ENCODE measurements at places on chromosomes 7 and 10.

GRCh38 chr10:30438021-30438850 lies 4.3 kb downstream of the MAP3K8 start:
- peak overlapping the region; percentile 96 for H3K27ac ChIP-seq
- no peaks in the 10 kb centered on the region for H3K27me3 ChIP-seq
- peaks cover 35% of the 10 kb centered on the region for H3K4me1 ChIP-seq
- H3K36me3 ChIP-seq: peaks cover 6% of the 10 kb centered on the region
- DNase-seq: no peak

GRCh38 chr7:17369691-17370426 lies 71.4 kb downstream of the AHR start:
- H3K4me3 ChIP-seq: no peak overlapping the region
- peaks cover 1% of the 10 kb centered on the region for H3K27me3 ChIP-seq
- peaks cover 41% of the 10 kb centered on the region for H3K4me1 ChIP-seq
- DNase-seq: no peak
- no peaks in the 10 kb centered on the region for H3K36me3 ChIP-seq

GRCh38 chr7:19405541-19405940 lies 260.3 kb upstream of the FERD3L start:
- no peak overlapping the region for H3K4me3 ChIP-seq
- no peak for DNase-seq
- H3K4me1 ChIP-seq: peaks cover 18% of the 10 kb centered on the region
- H3K36me3 ChIP-seq: no peaks in the 10 kb centered on the region
- H3K27ac ChIP-seq: no peak overlapping the region
- H3K27me3 ChIP-seq: no peaks in the 10 kb centered on the region

DNA sequence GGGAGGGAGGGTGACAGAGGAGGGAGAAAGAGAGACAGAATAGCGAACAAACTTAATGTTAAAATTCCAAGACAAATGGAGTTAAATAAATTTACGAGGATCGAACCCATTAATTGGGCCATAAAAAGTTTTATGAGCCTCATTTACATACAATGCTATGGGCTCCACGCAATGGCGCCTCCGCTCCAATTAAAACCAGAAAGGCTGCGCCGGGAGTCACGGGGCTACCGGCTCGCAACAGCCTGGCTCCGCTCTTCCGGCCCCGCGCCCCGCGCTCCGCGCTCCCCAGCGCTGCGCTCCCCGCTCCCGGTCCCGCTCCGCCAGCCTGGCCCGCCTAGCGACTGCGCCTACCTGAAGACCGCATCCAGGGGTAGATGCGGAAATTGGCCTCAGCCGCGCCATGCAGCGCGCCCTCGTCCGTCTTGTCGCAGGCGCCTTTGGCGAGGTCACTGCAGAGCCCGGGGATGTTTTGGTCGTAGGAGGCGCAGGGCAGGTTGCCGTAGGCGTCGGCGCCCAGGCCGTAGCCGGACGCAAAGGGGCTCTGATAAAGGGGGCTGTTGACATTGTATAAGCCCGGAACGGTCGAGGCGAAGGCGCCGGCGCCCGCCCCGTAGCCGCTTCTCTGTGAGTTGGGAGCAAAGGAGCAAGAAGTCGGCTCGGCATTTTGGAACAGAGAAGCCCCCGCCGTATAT lies 513 bp downstream of the HOXA7 start:
- H3K27me3 ChIP-seq: peaks cover 82% of the 10 kb centered on the region
- H3K36me3 ChIP-seq: peaks cover 13% of the 10 kb centered on the region
- H3K4me1 ChIP-seq: peaks cover 61% of the 10 kb centered on the region
- DNase-seq: no peak
- peak overlapping the region; percentile 96 for H3K27ac ChIP-seq
- peak overlapping the region; percentile 87 for H3K4me3 ChIP-seq

DNA sequence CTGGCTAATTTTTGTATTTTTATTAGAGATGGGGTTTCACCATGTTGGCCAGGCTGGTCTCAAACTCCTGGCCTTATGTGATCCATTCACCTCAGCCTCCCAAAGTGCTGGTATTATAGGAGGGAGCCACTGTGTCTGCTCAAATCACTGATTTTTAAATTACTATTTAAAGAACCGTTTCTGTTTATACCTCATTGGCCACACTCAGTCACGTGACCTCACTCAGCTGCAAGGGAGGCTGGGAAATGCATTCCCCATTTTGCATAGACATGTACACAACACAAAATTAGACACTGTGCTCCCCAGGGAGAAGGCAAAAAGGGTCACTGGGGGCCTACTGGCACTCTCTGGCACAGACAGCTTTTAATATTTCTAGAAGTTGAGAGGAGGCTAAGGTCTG lies 13.6 kb upstream of the CALU start:
- peaks cover 7% of the 10 kb centered on the region for H3K4me1 ChIP-seq
- no peak overlapping the region for H3K27ac ChIP-seq
- DNase-seq: no peak
- H3K4me3 ChIP-seq: no peak overlapping the region
- peaks cover 10% of the 10 kb centered on the region for H3K27me3 ChIP-seq
- no peaks in the 10 kb centered on the region for H3K36me3 ChIP-seq

- no peaks in the 10 kb centered on the region for H3K27me3 ChIP-seq
- peaks cover 24% of the 10 kb centered on the region for H3K4me1 ChIP-seq
- H3K4me3 ChIP-seq: no peak overlapping the region
- no peak overlapping the region for H3K27ac ChIP-seq
These were observed 18.7 kb downstream of the HSPA12A start for GRCh38 chr10:116723428-116724281.

DNA sequence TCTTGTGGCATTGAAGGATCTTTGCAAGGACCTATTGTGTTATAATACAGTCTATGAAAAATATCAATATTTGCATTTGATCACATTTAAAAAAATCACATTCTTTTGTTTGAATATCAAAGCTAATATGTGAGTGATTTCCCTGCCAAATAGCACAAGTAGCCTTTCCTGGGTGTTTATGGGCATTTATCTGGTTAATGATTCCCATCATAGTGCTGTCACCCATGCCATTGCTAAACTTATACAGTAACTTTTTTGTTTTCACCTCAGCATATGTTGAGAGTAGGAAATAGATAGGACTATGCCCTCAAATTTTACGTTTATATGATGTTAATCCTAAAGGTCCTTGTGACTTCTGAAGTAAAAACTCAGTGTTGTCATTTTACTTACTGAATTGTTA lies 136.9 kb downstream of the CFTR start:
- no peak overlapping the region for H3K4me3 ChIP-seq
- H3K4me1 ChIP-seq: no peaks in the 10 kb centered on the region
- H3K27ac ChIP-seq: no peak overlapping the region

GRCh38 chr10:64067009-64067606 lies 545.9 kb downstream of the REEP3 start:
- DNase-seq: no peak
- H3K27ac ChIP-seq: no peak overlapping the region
- H3K4me1 ChIP-seq: peaks cover 15% of the 10 kb centered on the region
- H3K27me3 ChIP-seq: peaks cover 5% of the 10 kb centered on the region
- H3K36me3 ChIP-seq: no peaks in the 10 kb centered on the region

DNA sequence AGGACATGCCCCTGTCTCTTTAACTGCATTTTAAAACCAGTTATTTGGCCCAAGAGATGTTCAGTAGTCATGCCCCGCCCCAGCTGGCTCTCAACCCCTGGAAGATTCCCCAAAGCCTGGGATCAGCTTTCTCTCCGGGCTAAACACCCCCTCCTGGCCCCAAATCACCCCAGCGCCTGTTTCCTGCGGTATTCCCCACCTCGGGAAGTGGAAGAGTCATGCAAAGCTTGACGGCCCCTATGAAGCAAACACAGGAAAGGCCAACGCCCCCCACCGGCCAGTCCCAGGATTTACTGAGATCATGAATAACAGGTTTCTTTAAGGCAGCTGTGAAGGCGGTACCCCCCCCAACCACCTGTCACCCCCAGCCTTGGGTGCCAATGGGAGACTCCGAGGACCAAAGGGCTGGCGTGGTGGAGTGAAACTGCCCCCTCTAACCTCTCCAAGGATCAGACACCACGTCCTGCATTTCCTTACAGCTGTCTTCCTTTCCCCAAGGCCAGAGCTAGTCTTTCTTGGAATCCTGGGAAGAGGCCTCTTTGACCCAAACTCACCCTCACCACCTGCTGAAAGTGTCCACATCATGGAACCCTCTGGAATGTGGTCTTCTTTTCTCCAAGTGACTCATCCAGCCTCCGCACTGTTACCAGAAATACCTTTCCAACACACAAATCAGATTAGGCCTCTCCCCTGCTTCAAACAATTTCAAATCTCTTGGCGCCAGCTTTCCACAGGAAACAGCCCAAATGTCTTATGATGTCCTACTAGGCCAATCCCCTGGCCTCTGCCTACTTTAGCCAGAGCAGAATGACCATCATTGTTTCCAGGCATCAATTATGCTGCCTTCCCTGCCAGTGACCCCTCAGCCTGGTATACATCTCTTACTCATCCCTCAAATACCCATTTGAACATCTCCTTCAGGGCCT lies 301.5 kb downstream of the ZEB1 start:
- no peaks in the 10 kb centered on the region for H3K36me3 ChIP-seq
- peaks cover 4% of the 10 kb centered on the region for H3K4me1 ChIP-seq
- H3K4me3 ChIP-seq: no peak overlapping the region
- DNase-seq: no peak
- H3K27ac ChIP-seq: no peak overlapping the region

GRCh38 chr7:49618028-49618427 lies 155.4 kb upstream of the VWC2 start:
- no peaks in the 10 kb centered on the region for H3K27me3 ChIP-seq
- no peak overlapping the region for H3K27ac ChIP-seq
- no peak overlapping the region for H3K4me3 ChIP-seq
- no peak for DNase-seq

- peaks cover 32% of the 10 kb centered on the region for H3K4me1 ChIP-seq
- H3K27me3 ChIP-seq: no peaks in the 10 kb centered on the region
- peak overlapping the region; percentile 35 for H3K27ac ChIP-seq
These were observed 62.0 kb upstream of the PODXL start for GRCh38 chr7:131618391-131618790.

DNA sequence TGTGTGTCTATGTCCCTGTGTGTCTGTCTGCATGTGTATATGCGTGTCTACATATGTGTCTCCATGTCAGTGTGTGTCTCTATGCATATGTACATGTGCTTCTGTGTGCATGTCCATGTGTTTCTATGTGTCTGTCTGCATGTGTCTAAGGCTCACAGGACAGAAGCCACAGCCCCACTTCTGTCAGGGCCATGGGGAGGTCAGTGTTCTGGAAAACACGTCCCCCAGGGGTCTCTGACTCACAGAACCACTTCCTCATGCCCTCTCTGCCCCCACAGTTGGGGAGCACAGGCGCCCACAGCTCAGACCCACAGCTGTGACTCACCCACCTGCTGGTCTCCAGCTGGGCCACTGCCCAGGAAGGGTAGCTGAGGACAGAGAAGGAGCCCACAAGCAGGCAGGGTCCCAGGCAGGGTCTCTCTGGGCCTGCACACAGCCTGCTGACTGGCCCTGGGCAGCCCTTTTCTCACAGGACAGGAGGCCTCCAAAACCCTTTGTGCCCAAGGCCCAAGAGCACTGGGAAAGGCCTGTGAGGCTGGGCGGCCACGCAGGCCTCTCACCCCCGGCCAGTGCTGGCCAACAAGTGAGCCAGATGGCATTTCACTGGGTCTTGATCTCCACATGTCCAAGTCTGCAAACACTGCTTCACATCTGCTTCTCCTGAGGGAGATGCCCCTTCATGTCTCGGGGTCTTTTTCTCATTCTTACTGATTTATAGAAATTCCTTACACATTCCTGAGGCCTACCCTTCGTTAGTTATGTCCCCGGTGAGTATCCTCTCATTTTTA lies 102.9 kb upstream of the FAM20C start:
- DNase-seq: no peak
- peaks cover 2% of the 10 kb centered on the region for H3K27me3 ChIP-seq
- no peak overlapping the region for H3K4me3 ChIP-seq
- peaks cover 42% of the 10 kb centered on the region for H3K4me1 ChIP-seq
- peak overlapping the region; percentile 91 for H3K27ac ChIP-seq

GRCh38 chr10:3366043-3366442 lies 193.5 kb upstream of the PITRM1 start:
- peaks cover 8% of the 10 kb centered on the region for H3K36me3 ChIP-seq
- H3K4me3 ChIP-seq: no peak overlapping the region
- no peaks in the 10 kb centered on the region for H3K4me1 ChIP-seq
- no peaks in the 10 kb centered on the region for H3K27me3 ChIP-seq

DNA sequence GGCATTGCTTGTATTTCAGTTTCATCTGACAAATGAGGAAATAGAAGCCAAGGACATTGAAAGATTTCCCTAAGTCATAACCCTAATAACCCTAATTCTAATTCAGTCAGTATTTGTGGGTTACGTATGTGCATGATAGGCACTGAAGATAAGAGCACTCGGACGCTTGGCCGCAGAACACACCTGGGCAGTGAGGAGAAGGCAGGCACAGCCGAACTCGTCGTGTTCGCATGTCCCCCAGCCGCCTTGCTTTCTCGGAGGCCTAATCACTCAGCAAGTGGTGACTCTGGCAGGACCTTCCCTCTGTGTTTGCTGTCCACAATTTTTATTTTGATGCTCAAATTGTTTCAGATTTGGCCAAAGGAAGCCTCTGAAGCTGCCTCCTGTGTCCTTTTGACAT lies 23.7 kb downstream of the HKDC1 start:
- no peaks in the 10 kb centered on the region for H3K36me3 ChIP-seq
- H3K4me1 ChIP-seq: peaks cover 2% of the 10 kb centered on the region
- DNase-seq: no peak
- no peak overlapping the region for H3K27ac ChIP-seq
- no peak overlapping the region for H3K4me3 ChIP-seq
